ENCODE measurements at places on chromosomes 5 and 9. TPM values are rescaled to one million over a fixed set of nuclear protein-coding genes. Genes with fewer than 3 reads are reported as not detected.

DNA sequence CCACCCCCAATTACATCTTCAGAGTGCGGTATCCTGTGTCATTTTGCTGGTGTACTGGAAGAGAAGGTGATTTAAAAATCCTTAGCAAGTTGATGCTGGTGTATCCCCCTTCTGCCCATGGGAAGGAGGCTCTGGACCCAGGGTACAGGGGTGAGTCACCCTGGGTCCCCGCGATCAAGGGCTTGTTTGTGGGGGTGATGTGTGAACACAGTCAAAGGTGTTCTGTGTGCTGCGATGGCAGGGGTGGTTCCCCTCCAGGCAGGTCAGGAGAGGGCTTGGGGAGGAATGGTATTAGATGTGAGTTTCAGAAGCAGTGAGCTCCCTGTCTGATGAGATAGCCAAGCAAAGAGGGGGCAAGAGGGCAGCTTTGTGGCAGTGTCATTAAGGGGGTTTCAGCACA lies 28.9 kb downstream of the OLFM1 start:
- DNase-seq: no peak

Gene SPATA9
- not detected for total RNA-seq

DNA sequence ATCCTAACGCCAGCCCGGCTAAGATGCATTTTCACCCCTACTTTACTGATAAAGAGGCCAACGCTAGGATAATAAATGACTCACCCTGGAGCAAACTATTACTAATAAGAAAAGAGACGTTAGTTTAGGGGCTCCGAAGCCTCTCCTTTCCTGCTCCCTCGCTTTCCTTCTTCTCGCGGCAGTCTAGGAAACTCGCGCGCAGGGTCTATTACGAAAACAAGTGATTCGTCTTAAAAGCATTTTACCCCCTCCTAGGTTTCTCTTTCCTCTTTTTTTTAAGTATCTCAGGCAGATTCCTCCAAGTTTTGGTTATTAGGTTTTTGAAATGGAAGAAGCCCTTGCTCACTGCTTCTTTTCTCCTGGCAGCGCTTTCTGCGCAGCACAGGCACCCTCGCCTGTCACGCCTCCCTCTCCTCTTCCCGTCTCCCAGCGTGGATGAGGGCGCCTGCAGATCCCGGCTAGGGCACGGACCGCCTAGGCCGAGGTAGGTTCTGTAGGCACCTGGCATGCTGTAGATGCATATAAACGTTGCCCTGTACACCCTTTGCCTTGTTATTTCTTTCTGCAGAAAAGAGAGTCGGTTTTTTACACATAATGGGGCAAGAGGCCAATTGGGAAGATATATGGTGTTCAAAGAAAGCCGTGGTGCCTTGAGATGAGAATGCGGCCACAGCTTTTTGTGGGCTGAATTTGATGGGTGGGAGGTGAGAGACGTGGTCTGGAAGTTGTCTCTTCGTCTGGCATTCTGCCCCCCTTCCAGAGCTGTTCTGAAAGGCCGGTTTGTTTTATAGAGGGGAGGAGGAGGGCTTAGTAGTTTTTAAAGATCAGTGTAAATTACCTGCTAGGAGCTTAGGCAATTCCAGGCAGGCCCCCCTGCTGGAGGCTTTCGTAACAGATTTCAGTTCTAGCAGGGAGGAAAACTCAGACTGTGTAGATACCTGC lies 983 bp downstream of the GCNT1 start:
- no peak for DNase-seq

Gene BAAT
- not detected for total RNA-seq

DNA sequence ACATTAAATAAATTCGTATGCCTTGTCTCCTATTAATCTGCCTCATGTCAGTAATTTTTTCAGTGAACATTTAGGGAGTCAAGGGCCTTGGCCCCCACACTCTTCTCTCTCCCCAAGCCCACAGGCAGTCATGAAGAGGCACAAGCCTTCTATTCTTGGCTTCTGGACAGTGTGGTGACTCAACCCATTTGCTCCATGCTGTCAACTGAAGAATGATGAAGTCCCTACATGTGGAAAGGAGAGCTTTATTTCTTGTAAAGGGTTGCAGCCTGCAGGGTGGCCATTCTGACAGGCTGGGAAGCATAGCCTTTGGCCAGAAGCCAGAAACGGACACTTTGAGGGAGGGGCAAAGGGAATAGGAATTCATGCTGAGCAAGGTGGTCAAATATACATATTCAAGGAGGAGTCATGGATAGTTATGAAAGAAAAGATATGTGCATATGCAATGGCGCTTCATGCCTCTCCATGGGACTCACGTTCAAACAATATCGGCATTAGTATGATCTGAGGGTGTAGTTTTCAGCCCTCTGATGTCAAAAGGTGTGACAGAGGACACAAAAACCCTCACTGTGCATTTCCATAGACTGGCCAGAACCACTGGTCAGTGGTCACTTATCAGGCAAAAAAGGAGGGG lies 31.3 kb downstream of the ANKRA2 start:
- DNase-seq: no peak

Gene WNK2
- 49.6 TPM for total RNA-seq

- DNase-seq: no peak
Measured at GRCh38 chr5:83368319-83368718, 103.2 kb upstream of the VCAN start.

- peak; percentile 31 for DNase-seq
Measured at GRCh38 chr5:135221696-135222095, 177.3 kb downstream of the MACROH2A1 start.

- DNase-seq: no peak
Measured at GRCh38 chr5:132480893-132481595, 9.5 kb downstream of the IRF1 start.

Gene ARID3C
- total RNA-seq: 0.34 TPM

DNA sequence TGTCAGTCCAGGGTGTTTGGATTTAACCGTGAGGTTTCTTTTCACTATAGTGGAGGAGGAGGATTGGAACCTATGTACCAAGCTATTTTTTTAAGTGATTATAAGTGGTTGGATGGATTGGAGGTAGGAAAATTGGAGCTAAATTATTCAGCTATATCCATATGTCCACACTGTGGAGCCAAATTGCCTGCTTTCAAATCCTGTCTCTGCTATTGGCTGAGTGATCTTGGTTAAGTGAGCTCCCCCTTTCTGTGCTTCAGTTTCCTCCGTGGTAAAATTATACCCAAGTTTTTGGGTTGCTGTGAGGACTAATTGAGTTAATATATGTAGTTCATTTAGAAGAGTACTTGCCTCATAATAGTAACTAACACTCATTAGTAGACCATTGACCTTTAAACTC lies 2.5 kb downstream of the CENPP start:
- DNase-seq: no peak

DNA sequence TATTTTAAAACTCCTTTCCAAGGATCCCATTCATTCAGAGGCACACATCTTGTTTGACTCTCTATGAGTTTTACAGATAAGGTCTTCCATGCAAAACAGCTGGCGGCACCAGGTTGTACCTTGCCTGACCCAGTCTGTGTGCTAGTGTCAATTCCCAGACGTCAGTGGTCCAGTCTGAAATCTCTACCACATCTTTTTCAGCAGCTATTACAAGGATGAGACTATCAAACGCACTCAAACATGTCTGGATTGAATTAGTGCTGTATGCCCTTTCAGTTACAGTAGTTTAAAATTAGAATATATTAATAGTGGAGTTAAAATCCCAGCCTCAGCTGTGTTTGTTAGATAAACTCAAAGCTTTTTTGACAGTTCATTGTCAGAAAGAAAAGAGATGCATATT lies 11.7 kb downstream of the CDC14B start:
- no peak for DNase-seq

GRCh38 chr5:24539613-24540012 lies 105.2 kb downstream of the CDH10 start:
- no peak for DNase-seq

GRCh38 chr5:123273984-123274383 lies 149.2 kb downstream of the CEP120 start:
- no peak for DNase-seq

Gene RANBP6
- 33.9 TPM for total RNA-seq

- no peak for DNase-seq
Measured at GRCh38 chr9:112380825-112381221, 915 bp downstream of the HSDL2 start.

- DNase-seq: no peak
Measured at GRCh38 chr9:106467865-106468164, 395.2 kb upstream of the ZNF462 start.

Measured in suprapubic skin (tissue), 4 donors.